ENCODE measurements at places on chromosomes 2 and 18.

DNA sequence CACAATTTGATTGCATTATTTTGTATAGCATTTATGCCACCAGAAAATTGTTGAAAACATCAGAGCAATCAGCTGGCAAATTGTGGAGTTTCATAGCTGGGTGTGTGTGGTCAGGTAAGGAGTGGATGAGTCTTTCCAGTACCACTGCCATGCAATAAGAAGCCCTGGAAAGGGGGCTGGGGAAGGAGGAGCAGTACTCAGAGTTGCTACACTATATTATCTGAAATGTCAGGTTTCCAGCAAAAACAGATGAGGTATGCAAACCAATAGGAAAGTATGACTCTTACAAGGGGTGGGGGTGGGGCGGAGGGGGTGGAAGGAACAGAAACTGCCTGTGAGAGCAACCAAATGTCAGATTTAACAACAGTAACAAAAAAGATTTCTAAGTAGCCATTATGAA lies 112.2 kb downstream of the SOS1 start:
- no peak for DNase-seq

DNA sequence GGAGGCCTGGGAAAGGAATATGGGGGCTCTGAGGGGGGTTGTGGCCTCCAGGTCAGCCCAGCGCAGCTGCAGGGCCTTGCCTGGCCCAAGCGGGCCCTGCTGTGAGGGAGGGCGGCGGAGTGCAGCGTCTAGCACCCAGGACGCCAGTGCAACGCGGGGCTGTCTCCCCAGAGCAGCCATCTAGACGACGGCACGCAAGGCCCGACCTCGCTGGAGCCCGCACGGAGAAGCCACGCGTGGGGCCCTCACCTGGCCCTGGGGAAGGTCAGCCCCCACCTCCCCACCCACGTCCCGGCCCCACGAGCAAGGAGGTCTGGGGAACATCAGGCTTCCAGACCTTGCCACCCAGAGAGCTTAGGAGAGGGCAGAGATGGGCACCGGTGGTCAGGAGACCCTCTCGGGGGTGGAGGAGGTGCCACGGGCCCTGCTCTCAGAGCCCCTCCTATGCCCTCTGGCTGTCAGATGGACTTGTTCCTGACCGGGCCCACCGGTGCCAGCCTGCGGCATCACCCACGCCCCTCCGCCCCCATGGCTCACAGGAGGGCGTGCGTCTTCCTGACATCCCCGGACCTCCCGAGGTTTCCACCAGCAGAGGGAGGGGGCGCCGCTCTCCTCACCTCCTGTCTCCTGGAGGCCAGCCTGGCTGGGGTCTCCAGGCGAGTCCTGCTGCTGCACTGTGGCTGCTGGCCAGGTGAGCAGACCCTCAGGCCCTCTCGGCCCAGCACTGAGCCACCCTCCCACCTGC lies 17.0 kb downstream of the GPR35 start:
- no peak for DNase-seq

DNA sequence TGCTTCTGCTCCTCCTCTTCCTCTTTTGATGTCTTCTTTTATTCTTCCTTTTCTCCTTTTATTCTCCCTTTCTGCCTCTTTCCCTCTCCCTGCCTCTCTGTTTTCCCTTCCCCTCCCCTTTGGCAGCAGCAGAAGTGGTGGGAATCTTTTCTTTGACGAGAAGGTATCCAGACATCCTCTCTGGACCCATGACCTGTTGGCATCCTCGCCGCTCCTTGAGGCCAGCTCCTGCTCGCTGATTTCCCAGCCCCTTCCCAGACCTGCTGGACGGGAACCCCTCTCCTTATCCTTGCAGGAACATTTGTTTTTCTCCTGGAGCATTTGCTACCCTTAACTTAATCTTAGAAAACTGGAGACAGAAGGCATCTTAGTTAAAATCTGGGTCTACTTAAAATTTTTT lies 130.5 kb downstream of the LPIN1 start:
- DNase-seq: no peak

GRCh38 chr2:133326652-133327397 lies 241.4 kb downstream of the NCKAP5 start:
- peak; percentile 52 for DNase-seq

- no peak for DNase-seq
Measured at GRCh38 chr18:9722691-9723090, 14.6 kb downstream of the RAB31 start.

DNA sequence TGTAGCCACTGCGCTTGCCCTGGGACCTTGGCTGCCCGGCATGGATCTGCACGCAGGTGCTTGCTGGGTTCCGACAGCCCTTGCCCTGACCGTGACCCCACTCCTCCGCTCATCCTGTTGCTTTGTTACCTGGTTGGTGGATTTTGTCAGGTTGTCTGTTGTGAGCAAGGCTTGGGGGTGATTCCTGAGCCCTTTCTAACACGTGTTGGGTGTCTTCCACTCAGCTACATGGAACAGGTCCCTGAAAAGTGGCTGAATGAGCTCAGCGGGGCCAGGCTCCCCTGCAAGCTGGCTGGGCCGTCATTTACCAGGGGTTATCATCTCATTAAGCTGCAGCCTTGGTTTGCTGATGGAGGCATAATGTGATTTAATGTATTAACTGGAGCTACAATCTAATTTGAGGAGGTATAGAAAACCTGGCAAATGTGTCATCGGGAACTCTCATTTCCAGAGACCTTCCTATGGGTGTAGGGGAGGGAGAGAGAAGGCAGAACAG lies 24.6 kb downstream of the RAMP1 start:
- no peak for DNase-seq

- DNase-seq: no peak
Measured at GRCh38 chr2:94622113-94622618, 249.1 kb upstream of the TEKT4 start.

- DNase-seq: no peak
Measured at GRCh38 chr2:53173698-53174455, 593.7 kb upstream of the CHAC2 start.

DNA sequence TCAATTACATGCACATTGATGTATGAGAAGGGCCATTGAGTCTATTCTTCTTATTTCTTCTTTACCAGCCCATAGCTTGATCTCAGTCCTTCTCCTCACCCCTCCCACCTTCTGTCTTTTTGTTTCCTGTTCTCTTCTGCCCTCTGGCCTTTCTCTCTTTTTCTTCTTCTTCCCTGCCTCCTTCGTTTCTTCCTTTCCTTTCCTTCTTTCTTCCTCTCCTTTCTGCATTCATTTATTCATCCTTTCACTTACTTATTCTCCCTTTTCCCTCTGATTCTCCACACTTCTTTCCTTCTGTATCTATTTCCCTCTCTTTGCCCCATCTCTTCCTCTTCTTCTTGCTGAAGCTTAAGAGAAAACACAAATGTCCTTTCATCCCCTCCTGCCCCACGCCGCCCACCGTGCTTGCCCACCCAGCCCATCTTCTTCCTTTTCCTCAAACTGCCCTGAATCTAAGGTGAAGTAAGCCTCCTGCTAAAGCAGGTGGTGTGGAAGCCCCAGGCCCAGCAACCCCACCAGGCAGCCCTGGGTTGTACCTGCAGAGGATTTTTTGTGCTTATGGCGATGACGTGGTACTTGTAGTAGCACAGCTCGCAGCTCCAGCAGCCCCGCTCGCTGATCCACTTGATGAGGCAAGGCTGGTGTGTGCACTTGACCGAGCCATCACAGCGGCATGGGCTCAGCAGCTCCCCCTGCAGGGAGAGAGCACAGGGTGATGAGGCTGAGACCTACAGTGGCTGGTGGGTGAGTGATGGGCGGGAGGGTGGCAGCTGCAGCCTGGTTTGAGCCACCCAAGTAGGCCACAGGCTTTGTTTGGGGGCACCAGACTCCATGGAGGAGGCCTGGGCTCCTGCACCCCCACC lies 89.0 kb downstream of the MARCHF4 start:
- DNase-seq: no peak

- peak; percentile 23 for DNase-seq
Measured at GRCh38 chr2:88659538-88659915, 31.9 kb upstream of the RPIA start.

GRCh38 chr2:29417630-29418029 lies 302.4 kb downstream of the CLIP4 start:
- no peak for DNase-seq

DNA sequence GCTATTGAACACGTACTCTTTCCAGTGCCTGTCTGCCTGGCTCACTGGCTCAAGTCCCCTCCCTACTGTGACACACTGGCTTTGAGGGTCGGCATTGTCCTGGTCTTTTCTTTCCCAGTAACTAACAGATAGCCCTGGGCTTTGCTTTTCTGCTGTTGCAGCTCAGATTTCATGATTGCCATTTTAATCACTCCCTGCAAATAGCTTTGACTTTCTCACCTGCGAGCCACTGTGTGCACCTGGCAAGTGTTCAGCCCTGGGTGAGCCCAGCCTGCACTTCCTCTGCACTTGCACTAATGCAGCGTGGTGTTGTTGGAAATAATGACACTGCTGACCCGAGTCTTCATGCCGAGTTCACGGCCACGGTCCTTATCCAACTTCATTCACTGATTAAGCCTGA lies 52.9 kb downstream of the DCDC2C start:
- DNase-seq: no peak

DNA sequence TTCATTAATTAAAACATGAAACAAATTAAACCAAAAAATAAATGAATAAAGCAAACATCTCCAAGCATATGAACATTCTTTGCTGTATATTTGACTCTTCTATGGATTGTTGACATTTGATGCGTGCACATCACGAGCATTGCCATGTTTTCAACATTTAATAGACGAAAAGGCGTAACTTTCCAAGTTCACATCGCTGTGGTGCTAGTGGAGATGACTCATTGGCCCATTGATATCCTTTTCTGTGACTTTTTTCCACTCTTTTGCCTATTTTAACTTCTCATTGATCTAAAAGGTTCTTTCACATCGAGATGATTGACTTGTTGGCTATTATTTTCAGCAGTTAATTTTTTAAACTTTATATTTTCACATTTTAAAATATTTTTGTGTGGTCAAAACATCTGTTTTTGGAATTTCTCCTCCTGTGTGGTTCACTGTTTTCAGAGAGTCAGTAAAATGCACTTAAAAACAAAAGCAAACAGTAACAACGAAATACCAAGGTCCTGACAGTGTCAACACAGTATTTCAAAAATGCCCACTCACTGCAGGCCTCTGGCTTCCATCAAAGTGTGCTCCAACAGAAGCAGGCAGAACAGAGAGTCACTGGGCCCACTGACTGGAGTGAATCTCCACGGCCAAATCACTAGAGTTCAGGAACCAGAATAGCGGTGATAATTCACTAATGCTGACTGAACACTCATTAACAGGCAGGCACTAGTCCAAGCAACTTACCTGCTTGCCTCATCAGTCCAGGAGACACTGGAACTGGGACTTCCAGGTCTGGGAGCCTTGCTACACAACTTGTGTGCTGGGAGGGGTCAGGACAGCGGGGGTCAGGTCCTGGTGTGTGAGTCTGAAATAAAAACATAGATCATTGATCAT lies 372.2 kb upstream of the SMIM21 start:
- no peak for DNase-seq

DNA sequence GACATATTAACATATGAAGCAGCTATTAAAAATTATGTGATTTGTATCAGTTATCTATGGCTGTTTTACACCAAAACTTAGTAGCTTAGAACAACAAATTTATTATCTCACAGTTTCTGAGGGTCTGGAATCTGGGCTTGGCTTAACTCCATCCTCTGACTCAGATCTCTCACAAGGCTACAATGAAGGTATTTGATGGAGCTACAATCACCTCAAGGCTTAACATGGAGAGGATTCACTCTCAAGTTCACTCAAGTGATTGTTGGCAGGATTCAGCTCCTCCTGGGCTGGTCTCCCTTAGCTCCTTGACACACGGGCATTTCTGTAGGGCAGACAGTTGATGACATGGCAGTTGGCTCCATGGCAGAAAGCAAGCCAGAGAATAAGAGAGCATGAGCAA lies 133.0 kb upstream of the SLC14A2 start:
- DNase-seq: no peak

- DNase-seq: peak; percentile 63
Measured at GRCh38 chr2:119888680-119889079, 124.2 kb upstream of the EPB41L5 start.

DNA sequence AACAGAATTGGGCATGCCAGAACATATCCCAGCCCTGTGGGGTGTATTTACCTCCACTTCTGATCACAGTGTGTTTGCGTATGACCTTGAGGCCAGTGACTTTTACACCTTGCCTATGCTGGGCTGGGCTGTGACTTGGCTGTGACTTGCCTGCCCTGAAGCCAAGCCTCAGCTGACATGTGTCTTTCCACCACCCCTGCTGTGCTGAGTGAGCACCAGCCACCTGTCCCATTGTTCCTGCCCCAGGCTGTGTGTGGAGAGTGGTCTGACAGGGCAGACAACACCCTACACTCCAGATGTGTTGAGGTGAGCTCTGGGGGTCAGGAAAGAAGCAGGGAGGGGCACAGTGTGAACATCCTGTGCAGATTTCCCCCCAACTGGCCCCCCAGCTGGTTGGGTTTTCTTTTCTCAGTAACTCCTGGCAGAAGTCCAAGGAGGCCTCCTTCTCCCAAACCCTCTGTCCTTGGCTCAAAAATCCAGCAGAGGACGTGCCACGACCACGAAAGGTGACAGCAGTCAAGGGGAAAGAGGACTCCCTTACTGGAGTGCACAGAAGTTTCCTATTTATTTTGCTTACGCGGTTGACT lies 5.1 kb upstream of the STEAP3 start:
- DNase-seq: no peak

DNA sequence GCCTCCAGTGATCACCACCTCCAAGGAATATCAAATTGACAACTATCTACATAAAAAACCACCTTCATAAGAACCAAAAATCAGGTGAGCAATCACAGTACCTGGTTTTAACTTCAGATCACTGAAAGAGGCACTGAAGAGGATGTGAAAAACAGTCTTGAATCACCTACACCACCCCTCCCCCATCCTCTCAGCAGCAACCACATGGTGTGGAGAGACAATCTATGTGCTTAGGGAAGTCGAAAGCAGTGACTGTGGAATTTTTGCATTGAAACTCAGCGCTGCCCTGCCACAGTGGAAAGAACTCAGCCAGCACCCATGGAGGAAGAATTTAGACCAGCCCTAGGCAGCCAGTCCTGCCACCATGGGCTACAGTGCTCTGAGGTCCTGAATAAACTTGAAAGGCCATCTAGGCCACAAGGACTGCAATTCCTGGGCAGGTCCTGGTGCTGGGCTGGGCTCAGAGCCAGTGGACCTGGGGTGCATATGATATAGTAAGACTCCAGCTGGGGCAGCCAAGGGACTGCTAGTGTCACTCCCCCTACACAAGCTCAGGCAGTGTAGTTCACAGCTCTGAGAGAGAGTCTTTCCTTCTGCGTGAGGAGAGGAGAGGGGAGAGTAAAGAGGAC lies 75.6 kb downstream of the ATL2 start:
- no peak for DNase-seq

DNA sequence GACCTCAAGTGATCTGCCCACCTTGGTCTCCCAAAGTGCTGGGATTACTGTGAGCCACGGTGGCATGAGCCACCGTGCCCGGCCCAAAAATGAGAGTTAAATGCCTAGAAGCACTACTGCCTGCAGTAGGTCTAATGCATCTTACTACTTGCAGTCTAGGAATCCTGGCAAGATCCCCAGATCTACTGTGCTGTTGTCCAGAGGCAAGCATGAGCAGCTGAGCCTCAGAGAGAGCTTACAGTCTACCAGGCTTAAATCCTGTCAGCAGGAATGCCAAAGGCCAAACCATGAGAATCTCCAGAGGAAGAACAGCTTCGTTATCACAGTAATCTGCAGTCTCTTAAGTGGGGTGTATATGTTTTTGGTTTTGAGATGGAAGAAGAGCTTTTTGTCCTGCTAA lies 54.4 kb downstream of the XRCC5 start:
- no peak for DNase-seq

GRCh38 chr2:64128943-64129391 lies 15.3 kb downstream of the PELI1 start:
- DNase-seq: no peak
